ENCODE measurements at places on chromosomes 2 and 18.

DNA sequence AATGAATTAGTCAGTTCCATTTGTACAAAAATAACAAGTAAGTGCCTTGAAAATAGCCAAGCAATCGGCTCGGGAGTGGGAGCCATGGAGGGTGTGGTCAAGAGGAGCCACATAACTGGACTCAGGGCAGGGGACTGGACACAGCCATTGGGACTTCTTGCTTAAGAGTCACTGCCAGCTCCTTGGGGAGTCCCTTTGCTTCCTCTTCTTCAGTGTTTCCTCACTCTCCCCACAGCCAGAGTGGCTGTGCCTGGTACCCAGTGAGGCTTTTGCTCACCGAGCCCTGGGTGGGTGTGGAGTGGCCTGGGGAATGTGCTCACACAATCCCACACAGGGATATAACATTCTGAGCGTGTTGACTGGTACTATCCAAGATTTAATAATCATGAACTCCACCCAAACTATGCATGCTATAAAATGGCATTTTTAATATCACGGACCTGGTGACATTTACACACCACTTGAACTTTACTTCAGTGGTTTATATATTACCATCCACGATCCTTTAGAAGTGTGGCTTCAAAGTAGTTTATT, 94.6 kb downstream of the PTGR3 start:
- DNase-seq: no peak

- DNase-seq: no peak
These were observed 40.3 kb downstream of the CYB5A start for GRCh38 chr18:74251297-74252038.

GRCh38 chr2:60504049-60504448, 49.4 kb downstream of the BCL11A start:
- DNase-seq: no peak

DNA sequence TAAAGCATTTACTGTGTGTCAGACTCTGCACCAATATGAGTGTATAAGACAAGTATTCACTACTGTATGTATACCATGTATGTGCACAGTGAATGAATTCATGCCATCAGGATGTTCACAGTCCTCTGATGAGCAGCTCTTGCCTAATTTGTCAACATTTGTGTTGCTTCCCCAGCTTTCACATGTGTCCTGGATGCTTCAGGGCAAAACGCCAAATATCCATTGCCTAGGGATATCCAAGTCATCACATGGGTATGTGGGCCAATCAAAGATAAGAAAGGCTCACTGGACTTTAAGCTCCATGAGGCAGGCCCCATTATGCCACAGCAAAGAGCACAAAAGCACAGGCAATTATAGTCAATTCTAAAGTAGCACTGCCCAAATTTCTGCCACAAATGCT, 134.2 kb upstream of the CHAC2 start:
- no peak for DNase-seq

GRCh38 chr2:160892204-160892603, 268.0 kb upstream of the TANK start:
- DNase-seq: no peak

GRCh38 chr2:2940061-2940460, 437.6 kb downstream of the EIPR1 start:
- no peak for DNase-seq

- DNase-seq: no peak
These were observed 114.3 kb downstream of the ARHGEF4 start for GRCh38 chr2:130951018-130951417.

GRCh38 chr2:97691166-97691565, 21.7 kb downstream of the C2orf92 start:
- DNase-seq: no peak

- DNase-seq: no peak
These were observed 146.4 kb upstream of the HAAO start for GRCh38 chr2:42938671-42939370.

- no peak for DNase-seq
These were observed 39.8 kb upstream of the TNFRSF11A start for GRCh38 chr18:62285281-62285680.

DNA sequence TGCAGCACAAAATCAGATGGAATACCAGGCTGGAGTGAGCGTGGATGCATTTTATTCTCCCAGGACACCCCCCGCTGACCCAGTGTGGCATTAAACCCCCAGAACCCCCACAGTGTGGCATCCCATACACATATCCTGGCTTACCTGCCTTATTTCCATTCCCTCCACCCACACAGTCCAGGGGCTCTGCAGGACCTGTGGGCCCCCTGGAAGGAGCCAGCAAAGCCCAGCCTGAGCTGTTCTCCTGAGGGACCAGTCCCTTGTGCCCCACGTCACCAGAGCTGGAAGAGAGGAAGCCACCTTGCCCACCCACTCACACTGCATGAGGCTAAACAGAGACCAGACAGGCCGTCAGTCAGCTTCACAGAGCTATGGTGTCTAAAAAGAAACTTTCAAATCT, 20.1 kb downstream of the ST8SIA5 start:
- no peak for DNase-seq

GRCh38 chr18:74141667-74142066, 6.0 kb downstream of the FBXO15 start:
- DNase-seq: no peak

GRCh38 chr2:213284105-213285090, at the start of gene SPAG16:
TSS of gene SPAG16 (plus strand) at chr2:213284464.
- DNase-seq: peak; percentile 81

DNA sequence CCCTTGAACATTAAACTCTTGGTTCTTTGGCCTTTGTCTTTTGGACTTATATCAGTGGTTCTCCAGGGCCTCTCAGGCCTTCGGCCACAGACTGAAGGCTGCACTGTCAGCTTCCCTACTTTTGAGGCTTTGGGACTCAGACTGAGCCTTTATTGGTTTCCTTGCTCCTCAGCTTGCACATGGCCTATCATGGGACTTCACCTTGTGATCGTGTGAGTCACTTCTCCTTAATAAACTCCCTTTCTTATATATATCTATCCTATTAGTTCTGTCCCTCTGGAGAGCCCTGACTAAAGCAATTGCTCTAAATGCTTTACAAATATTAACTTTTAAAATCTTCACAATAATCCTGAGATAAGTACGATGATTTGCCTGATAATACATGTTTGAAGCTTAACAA, 353.6 kb upstream of the TRIB2 start:
- no peak for DNase-seq

DNA sequence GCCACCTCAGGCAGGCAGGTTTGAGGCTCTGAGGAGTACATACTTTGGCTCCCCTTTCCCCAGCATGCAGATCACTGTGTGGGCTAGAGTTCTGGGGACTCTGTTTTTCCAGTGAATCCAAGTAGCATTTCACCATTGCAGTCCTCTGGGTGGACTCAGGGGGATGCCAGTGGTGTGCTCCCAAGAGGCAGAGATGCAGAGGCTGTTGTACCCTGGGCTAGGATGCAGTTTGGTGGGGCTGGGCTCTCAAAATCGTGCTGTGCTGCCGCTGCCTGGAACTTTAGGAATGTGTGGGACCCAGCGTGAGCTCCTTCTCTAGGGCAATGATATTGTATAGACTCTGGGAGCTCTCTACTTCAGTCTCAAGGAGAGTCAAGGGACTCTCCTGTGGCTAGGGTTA, 104.9 kb downstream of the MYO3B start:
- DNase-seq: no peak

GRCh38 chr2:120433816-120434290, 87.9 kb downstream of the INHBB start:
- DNase-seq: no peak

DNA sequence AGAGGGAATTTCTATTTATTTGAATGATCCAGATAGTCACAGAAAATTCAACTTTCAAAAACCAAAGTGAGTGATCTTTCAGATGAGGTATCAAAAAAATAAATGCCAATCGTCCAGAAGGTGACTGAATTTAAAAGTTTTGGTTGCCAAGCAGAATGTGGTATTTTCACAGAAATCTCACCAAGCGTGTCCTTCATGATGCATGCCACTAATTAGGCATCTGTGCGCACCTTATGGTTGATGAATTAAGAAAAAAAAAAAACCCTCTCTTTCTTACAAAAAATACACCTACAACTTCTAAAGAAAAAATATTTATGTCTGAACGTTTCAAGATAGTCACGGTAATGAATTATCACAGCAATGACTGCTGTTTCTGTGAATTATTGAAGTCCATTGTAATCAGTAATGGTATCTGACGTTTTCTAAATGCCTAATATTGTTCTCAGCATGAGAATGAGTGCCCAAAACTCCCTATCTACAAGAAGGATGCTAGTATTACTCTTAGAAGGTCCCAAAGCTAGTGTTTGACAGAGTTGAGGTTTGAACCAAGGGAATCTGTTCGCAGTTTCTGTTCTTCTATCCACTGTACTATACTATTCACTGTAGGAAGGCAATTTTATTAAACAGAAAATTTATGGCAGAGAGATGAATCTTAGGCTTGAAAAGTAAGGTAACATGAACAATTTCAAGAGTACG, 219.6 kb upstream of the NETO1 start:
- DNase-seq: no peak

DNA sequence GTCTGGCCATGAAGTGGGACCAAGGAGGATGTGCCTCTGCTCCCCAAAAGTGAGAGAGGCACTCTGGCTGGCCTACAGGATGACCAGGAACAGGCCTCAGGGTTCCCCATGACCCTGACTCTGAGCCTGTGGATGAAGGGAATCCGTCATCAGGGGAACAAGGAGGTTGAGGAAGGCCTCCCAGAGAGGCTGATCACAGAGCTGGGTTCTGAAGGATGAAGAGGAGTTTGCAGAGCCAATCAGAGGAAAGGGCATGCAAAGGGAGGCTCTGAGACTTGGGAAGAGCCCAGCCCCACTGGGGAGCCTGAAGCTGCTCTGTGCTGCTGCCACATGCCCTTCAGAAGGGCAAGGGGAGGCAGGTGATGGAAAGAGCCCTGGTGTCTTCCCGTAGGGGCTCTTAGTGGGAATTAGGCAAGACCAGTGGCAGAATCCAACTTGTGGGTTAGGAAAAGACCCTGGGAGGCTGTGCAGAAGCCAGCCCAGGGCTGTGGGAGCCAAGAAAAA, 141.3 kb upstream of the ID2 start:
- no peak for DNase-seq

GRCh38 chr2:201246280-201246679, 14.1 kb upstream of the CASP8 start:
- DNase-seq: no peak

GRCh38 chr2:86634352-86634751, 10.7 kb upstream of the RNF103 start:
- no peak for DNase-seq

DNA sequence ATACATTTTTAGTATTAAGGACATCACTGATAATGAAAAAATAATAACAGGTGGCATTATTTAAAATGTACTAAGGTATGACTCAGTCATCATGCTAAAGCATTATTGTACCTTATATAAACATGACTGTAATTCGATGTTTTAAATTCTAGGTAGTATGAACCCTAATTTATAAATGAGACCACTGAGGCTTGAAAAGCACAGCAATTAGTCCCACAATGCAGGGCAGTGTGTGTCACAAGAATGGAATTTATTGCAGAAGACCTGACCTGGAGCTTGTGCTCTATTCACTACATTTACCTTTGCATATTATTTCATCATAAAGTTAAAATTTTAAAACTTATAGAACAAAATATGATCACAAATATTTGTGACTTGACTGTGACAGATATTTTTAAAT, 358.5 kb upstream of the DSEL start:
- no peak for DNase-seq

DNA sequence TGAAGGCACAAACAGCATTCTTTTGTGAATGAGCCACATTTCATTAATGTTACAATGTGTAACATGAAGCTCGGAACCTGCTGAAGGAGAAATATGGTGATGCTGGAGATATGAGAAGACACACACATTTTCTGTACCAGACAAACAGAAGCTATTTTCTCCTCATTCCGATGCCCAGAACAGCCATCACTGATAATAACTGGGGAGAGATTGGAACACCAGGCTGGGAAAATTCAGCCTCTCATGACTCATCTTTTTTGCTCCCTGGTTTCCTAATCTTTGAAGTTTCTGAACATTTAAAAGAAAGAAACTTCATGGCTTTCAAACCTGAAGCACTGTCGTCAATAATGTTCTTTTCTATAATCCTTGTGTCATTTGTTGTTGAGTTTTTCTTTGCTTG, 110.9 kb downstream of the LYPD6 start:
- no peak for DNase-seq

GRCh38 chr2:21011876-21012556, 31.9 kb downstream of the APOB start:
- DNase-seq: no peak

DNA sequence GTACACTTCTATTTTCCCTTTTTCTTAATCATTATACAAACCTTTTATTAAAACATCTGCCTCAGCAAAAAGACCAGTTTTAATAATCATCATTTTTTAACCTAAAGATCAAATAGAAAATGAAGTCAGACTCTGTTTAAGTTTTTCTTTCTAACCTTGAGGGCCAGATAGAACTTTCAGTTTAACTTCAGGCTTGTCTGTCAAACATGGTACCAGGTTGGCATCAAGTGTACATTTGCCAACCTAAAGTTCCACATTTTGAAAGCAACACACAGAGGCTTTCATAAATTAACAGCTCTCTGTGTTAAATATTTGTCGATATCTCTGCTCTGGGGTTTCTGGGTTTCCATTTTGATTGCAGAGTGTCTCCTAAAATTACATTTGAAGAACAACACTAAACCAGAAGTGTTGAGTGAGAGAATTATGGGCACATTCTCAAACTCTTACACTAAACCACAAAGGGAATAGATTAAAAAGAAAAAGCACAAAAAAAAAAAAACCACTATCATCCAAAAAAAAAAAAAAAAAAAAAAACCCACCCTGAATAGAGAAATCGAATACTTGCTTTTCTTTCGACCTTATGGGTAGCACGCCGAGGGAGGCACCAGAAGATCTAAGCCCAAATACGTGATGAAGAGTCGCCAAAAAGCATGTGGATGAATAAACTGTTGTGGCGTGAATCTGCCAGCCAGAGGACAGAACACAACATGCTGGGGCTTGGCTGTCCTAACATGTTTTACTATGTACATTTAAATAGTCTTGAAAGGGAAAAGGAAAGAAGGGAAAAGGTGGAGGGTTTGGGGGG, 166.2 kb downstream of the TCF4 start:
- DNase-seq: no peak

GRCh38 chr2:6975988-6976387, 58.8 kb downstream of the RNF144A start:
- DNase-seq: no peak

GRCh38 chr2:45205985-45206384, 196.7 kb upstream of the SIX2 start:
- no peak for DNase-seq

DNA sequence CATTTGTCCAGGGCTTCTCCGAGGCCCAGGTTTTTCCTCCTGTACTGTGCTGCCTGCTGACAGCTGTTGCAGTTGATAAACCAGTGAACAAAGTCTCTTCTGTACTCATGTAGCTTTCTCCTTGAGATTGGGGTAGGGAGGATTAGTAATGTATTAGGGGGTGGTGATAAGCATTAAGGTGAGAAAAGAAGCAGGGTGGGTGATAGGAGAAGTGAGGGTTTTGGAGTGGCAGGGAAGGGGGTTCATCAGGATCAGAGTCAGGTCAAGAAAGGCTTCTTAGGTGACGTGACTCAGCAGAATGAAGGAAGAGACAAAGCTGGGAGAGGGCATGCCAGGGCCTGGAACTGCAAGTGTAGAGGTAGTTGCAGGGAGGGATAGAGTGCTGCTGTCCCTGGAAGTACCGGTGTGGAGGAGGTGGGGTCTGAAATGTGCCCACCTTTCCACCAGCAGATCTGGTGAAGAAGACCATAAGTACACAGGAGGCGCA, 48.7 kb downstream of the PKP4 start:
- no peak for DNase-seq

All from NCI-H187 (cell line).